Kidney epithelial cell (primary cell): ENCODE measurements at places on chromosomes 7 and 10.

DNA sequence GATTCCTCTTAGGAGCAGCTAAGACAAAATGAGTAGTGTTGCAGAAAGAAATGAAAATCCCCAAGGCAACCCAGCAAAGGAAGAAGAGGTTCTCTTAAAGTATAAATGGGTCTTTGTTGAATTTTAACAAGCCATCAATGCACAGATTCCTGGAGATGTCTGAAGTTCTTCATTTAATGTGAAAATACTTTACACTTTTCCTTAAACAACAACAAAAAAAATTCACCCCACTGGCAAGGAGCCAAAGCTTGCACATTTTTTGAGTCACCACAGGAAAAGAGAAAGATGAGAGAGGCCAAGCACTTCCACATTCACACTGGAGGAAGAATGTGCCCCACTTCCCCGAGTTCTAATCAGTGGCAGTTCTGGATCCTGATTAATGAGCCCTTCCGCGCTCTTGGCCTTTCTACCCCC, 286.4 kb upstream of the MEOX2 start:
- no peak for DNase-seq

DNA sequence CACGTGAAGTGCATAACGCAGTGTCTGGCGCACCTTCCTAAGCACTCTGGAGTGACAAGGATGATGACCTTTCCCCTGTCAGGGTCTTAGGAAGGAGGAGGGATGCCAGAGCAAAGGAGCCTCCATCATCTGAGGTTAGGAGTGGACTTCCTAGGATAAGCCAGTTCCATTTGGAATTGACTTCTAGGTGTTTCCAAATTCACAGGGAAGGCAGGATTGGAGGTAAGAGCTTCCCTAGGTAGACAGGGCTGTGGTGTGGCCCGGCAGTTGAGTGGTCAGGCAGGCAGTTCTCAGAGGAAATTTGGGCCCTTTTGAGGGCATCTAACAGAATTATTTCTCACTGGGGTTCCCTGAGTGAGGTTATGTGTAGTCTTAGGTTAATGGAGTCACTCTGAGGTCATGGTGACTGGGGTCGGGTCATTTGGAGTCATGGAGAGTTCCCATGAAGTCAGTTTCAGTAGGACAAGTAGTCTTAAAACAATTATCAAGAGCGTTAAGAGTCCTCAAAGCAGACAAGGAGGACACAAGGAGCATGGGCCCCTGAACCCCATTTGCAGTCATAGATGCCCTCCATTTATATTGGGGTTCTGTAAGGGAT, 8.2 kb downstream of the PPIF start:
- no peak for DNase-seq

- DNase-seq, result no peak
These were observed 5.2 kb upstream of the NPSR1 start for GRCh38 chr7:34652809-34653208.

- DNase-seq, result no peak
These were observed 412.4 kb upstream of the MKI67 start for GRCh38 chr10:128538671-128539070.

- no peak for DNase-seq
These were observed 43.1 kb downstream of the CARD11 start for GRCh38 chr7:3000566-3000965.

GRCh38 chr10:122988501-122988900, 8.3 kb downstream of the PSTK start:
- DNase-seq, result no peak

GRCh38 chr7:89265631-89266030, 470.1 kb upstream of the TEX47 start:
- no peak for DNase-seq

- no peak for DNase-seq
These were observed 389.1 kb upstream of the COBL start for GRCh38 chr7:51705701-51706100.

GRCh38 chr10:96292971-96293920, 11.0 kb upstream of the DNTT start:
- no peak for DNase-seq

- DNase-seq, result no peak
These were observed 23.9 kb downstream of the OPALIN start for GRCh38 chr10:96334616-96335526.

DNA sequence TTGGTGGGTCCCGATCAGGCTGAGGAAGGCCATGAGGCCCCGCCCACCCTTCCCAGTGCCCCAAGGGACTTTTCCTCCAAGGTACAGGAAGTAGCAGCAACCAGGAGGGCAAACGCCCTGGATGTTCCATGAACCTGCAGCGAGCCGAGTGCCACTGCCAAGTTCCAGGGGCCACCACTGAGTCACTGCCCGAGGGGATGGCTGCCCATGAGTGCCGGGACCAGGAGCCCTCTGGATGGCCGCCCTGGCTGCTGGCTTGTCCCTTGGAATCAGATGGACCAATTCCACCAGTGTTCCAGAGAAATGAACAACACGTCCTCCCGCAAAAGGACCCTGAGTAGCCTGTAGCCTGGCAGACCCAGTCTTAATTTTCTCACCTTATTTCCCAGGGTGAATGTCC, 74.2 kb downstream of the ZRANB1 start:
- DNase-seq, result no peak

DNA sequence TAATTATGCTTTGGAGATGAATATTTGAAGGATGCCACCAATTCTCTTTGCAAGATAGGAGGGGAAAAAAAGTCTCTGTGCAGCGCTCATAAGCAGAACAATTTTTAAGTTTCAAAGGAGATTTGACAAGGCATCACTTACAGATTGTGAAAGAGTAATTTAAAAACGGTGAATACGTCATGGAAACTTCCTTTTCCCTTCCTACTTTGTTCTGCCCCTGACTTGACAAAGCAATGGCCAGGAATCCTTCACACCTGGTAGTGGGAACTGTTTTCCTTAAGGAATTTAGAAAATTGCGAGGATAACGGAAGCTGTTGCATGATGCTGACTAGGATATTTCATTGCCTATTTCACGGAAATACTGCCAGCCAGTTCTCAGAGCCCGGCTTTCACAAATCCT, 16.7 kb downstream of the FAM107B start:
- DNase-seq, result no peak

DNA sequence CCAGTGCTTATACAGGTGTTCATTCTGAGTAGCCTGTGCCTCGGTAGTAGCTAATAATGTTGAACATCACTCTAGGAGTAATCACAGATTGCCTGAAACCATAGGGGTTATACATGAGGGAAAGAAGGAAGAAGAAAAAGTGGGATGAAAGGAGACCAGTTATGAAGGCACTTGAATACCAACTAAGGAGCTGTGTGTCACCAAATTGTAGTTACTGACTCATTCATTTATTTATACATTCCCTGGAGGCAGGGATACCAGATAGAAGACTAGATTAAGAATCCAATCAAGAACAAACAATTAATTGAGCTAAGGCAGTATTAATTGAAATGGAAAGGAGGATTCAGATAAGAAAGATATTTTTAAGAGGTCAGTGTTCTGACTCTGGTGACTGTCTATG, 129.6 kb upstream of the PRPS1L1 start:
- DNase-seq, result no peak

- no peak for DNase-seq
These were observed at the start of gene KLF14 for GRCh38 chr7:130733931-130734814. Gene KLF14 (minus strand): TSS chr7:130734207. CDS start chr7:130734033, 174 bp downstream.

GRCh38 chr7:23106823-23107663, 1.5 kb downstream of the KLHL7 start:
- no peak for DNase-seq

DNA sequence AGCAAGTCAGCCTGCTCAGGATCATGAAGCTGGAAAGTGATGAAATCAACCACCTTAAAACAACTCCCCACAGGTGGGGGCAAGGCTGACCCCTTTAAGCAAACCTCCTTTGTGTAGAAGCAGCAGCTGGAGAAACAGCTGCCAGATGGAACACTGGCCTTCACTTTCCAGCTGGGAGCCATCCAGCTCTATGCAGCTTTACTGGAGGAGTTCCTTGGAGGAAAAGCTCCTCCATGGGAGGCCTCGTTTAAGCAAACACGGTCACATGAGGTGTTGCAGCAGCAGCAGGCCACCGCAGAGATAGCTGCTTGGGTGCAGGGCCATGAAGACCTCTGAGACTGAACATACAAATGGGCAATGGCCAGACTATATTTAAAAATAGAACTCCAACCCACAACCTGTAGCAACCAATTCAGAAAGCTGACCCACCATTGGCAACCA, 13.0 kb upstream of the DLG5 start:
- no peak for DNase-seq

DNA sequence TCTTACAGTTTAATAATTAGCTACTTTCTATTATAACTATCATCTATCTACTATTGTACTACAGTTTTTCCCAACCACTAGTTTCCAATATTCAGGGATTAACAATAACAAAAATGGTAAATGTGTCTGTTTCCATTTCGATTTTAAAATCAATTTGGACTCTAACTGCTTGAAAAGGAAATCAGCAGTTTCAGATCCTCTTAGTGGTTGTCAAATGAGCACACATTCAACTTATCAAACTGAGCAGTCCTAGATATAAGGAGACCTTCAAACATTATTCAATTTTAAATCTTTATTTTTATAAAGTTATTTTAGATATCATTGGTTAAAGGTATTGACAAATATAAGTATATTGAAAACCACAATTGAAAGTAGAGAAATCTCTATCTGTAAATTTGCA, 46.8 kb upstream of the CD36 start:
- no peak for DNase-seq

GRCh38 chr7:106773228-106773627, 91.9 kb upstream of the PIK3CG start:
- no peak for DNase-seq

DNA sequence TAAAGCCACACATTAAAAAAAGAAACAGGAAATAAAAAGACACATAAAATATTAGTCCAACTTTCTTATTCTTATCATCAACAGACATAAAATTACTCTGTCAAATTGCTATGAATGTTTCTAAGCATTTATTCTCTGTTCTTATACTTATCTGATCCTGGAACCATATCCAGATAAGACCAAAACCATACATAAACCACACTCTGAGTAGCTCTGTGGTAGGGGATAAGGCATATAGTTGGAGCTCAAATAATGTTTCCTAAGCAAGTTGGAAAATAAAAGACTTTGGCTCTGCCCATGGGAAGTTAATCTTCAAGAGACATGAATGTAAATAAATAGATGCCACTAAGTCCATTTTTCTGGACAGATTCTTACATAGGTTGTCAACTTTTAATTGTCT, 103.1 kb upstream of the PLXDC2 start:
- no peak for DNase-seq

DNA sequence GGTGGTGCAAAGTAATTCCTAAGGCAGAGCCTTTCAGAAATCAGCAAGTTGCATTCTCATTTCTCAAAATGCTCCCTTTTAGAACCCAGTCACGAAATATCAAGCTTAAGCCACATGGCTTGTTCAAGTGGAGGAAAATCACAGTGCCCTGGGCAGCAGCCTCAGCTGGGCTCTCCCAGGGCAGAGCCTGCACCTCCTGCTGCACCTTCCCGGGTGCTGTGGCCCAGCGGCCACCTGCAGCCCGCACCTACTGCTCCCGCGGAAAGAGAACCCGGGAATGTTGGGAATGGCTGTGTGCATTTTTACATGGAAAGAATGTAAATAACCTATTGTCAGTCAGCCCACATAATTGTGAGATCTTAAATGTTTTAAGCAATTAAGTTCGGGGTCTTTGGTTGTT, 396.5 kb upstream of the VSTM2A start:
- no peak for DNase-seq

GRCh38 chr7:80127412-80128160, 7.0 kb upstream of the GNAI1 start:
- no peak for DNase-seq

- DNase-seq, result no peak
These were observed 333.8 kb downstream of the LRMDA start for GRCh38 chr10:75764974-75765788.

GRCh38 chr7:49279891-49280290, 355.5 kb downstream of the CDC14C start:
- DNase-seq, result no peak

GRCh38 chr7:15839416-15840100, 153.1 kb upstream of the MEOX2 start:
- no peak for DNase-seq

GRCh38 chr10:35364808-35365207, 28.5 kb downstream of the CCNY start:
- DNase-seq, result no peak

- no peak for DNase-seq
These were observed 38.6 kb downstream of the TRIL start for GRCh38 chr7:28919510-28919909.

DNA sequence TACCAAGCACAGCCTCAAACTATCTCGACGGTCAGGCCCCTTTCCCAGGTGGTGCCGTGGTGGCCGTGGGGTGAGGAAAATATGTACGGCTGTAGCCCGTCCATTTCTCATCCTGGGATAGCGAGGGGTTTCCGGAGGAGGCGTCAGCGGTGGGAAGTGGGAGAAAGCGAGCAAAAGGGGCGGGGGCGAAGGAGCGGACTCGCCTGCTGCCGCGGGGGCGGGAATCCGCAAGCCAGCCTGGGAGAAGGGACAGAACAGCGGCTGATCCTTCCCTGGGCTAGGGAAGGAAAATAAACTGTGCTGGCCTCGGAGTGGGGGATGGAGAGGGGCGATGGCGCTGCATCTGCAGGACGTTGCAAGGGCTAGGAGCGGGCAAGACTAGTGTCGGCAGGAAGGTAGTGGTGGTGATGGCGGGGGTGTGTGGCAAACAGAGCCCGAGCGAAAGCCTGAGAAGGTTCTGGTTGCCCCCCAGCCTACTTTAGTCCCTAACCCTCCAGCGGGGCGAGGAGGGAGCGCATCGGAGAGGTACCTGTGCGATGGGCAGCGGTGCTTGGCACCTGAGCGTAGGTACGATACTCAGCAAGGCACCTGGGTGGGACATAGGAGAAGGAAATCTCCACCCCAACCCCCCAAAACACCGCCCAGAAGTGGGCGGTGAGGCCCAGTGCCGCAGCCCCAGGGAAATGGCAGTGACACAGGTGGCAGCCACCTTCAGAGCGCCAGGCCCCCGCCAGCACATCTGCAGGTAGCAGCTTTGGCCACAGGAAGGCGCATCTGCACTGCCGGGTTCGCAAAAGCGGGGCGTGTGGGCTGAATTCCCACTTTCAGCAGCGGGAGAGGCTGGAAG, 49.9 kb upstream of the STEAP1B start:
- no peak for DNase-seq

DNA sequence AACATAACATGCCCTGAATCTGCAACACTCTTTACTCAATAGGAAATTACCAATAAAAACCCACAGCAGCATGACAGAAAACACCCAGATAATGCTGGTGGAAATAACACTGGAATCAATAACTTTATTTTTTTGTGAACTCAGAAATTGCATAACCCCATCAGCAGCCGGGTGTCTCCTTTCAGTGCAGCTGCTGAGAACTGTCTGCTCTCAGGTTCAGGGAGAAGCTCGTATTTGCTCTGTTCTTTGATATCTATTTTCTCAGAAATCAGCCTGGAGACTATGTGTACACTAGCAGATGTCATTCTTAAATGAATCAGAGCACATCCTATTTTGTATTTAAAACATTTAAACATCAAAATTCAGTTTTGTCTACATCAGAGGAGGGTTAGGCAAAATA, 506.0 kb downstream of the POM121L12 start:
- DNase-seq, result no peak

GRCh38 chr7:95700917-95701316, 71.4 kb upstream of the DYNC1I1 start:
- DNase-seq, result no peak

- DNase-seq, result peak; percentile 37
These were observed 19.5 kb downstream of the BAG3 start for GRCh38 chr10:119670717-119671116.
